CD8-positive, alpha-beta T cell (primary cell): ENCODE measurements at places on chromosomes 16 and 17. TPM values are rescaled to one million over a fixed set of nuclear protein-coding genes. Genes with fewer than 3 reads are reported as not detected.

CCDC78 gene
- total RNA-seq: 3.6 TPM

QRICH2 gene
- 2.1 TPM for total RNA-seq

CDC6 gene
- total RNA-seq: 2.9 TPM

HSPB9 gene
- not detected for total RNA-seq

EVI2A gene
- total RNA-seq: 44.4 TPM

GRIN2A gene
- not detected for total RNA-seq

SALL1 gene
- not detected for total RNA-seq

NUDT16L1 gene
- total RNA-seq: 76.5 TPM

CCL1 gene
- not detected for total RNA-seq

ACAP1 gene
- 432 TPM for total RNA-seq
